Thymus (tissue), 14 donors: ENCODE measurements at places on chromosomes 3 and 15. TPM values are rescaled to one million over a fixed set of nuclear protein-coding genes. Genes with fewer than 3 reads are reported as not detected.

DNA sequence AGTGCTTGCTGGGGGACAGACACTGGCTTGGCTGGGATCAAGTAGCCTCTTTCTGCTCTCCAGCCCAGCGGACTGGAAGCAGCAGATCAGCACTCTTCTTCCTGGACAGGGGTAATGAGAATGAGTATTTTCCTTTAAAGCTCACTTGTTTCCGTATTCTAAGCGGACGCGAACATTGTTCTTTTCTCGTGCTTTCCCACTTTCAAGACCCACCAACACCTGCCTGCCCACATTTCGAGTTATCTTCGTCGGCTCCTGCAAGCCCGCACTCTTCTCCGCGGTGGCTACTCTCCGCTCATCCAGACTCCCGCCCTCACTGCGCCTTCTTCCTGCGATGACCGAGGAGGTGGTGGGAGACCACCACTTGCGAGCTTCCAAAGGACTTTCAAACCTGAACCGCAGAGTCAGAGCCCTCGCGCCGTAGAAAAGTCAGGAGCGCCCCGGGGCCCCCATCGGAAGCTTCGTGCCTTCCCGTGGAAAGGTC is 1.6 kb upstream of the PPM1L start:
- DNase-seq = peak; percentile 24

- no peak for DNase-seq
Observed at GRCh38 chr3:182327196-182327681, 466.1 kb upstream of the ATP11B start.

GRCh38 chr3:72996121-72996472 is 514 bp upstream of the PPP4R2 start:
- DNase-seq = no peak

Gene WDR72
- total RNA-seq = 0.28 TPM

- DNase-seq = no peak
Observed at GRCh38 chr15:37789397-37789786, 145.0 kb upstream of the TMCO5A start.

Gene SMCO1
- total RNA-seq = not detected
